ENCODE measurements at places on chromosomes 16 and 17. TPM values are rescaled to one million over a fixed set of nuclear protein-coding genes. Genes with fewer than 3 reads are reported as not detected.

DNA sequence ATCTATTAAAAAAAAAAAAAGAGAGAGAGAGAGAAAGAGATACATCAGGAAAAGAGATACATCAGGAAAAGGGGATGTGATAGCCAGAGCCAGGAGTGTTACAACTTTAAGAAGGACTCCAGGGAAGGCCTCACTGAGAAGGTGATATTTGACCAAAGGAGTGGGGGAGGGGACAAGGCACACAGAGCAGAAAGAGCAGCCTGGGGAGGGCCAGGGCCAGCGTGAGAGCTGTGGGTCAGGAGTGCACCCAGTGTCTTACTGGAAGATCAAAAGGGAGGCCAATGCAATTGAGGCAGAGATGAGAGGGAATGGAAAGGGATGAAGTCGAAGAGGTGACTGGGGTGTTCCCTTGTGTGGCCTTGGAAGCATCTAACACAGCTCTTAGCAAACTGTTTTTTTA lies 7.7 kb downstream of the ASPHD1 start:
- no peak for DNase-seq

GRCh38 chr17:31609996-31610910 lies 218.8 kb downstream of the RAB11FIP4 start:
- DNase-seq: no peak

DNA sequence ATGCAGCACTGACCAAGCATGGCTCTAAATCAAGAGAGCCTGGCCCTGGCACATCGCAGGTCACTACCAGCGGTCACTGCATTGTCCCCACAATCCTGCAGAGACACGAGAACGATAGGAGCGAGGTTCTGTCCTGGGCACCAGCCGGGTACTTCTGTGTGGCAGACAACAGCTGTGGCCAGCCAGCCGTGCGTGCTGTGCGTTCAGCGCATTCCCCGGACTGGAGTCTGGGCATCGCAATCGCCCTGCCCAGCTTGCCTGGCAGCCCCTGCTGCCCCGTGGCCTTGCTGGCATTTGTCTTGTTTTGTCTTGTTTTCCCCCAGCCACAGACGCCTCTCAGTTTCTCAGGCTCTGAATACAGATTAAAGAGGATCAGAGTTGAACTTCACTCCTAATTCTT lies 33.9 kb downstream of the COTL1 start:
- DNase-seq: no peak

Gene GEMIN4
- 64.6 TPM for total RNA-seq

- DNase-seq: no peak
Measured at GRCh38 chr17:73643001-73643851, 1.0 kb downstream of the SDK2 start.

DNA sequence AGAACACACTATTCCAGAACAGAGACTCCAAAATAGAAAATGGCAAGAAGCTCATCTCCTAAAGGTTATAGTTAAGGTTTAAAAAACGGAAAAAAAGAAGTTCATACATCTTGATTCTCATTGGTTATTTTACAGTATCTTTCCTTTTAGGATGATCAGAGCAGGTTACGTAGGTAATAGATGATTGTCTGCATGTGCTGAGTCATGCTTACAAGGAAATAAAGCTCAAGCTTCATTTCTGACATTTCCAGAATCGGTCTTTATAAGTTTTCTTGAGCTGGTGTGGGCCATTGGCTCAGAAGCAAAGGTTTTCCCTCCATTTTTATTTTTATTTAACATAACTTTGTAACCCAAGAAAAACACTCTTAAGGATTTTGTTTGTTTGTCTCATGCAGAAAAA lies 1030.3 kb upstream of the CDH8 start:
- no peak for DNase-seq

DNA sequence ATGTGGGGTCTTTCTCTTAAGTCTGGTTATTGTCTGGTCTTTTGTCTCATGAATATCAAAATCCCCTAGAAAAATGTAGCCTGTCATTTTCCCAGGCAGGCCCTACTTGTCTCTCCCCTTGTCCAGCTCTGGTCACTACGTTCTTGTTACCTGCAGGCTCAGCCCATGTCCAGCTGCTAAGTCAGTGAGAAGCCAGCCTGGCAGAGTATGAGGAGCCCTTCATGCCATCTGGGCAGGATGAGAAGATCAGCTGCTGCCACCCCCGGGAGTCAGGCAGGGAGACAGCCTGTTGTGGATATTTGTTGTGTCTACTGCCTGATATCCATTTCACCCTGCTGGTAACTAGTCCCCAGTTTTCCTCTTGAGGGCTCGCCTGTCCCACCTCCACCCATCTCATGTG lies 88.9 kb downstream of the ASIC2 start:
- DNase-seq: no peak

DNA sequence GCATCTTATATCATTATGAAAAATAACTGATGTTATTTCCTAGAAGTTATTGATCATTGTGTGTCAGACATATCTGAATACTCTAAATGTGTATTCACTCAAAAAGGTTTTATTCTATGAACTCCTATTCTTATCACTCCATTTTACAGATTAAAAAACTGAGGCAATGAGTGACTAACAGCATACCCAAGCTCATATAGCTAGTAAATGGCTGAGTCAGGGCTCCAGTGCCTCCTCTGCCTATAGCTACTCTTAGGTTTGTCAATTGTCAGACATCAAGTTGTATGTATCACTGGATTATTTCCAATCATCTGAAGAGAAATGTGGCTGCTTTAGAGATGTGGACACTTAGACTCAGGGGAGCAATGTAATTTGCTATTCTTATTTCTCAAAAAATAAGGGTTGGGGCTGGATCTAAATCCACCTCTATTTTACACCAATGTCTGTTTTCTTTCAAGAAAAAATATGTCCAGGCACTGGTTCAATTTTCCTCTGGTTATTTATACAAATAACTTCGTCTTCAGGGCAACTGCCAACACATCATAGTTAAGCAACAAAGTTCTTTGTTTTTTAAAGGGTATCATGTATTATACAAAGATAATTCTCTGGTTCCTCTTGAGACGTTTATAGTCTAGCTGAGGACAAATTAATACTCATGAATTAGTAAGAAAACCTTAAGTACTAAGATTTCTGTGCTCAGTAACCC lies 328.9 kb upstream of the MAF start:
- no peak for DNase-seq

Gene SDK2
- 0.44 TPM for total RNA-seq

GRCh38 chr17:75692976-75693375 lies 25.8 kb downstream of the SAP30BP start:
- no peak for DNase-seq

- no peak for DNase-seq
Measured at GRCh38 chr17:39325528-39326240, 75.7 kb downstream of the FBXL20 start.

DNA sequence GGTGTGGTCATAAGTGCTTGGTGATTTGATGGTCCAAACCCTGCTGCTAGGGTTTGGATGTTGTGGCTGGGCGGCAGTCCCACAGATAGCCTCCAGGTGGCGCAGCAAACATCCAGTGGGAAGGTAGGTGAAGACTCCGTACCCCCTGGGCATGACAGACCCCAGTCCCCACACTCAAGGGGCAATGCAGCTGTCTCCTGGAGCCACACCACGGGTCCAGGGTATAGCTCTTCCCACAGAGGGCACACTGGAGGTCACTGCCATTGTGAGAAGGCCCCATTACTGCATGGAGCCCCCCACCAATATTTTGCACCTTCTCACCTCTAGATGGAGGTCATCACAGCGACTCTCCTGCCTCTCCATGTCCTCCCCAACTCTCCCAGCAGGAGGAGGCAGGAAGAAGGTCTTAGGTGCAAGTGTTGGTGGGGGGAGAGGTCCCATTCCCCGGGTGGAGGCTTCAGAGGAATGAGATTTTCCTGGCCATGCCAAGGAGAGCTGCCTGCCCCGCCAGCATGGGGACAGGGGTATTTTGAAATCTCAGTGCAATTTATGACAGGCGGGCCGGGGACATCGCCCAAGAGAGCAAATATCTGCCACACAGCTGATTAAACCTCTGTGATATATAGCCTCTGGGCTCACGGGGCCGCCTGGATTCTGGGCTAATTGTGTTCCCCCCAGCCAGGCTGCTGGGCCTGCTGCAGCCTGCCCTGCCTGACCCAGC lies 17.1 kb upstream of the C17orf113 start:
- peak; percentile 53 for DNase-seq

Gene ARL17B
- total RNA-seq: 16.3 TPM

- DNase-seq: no peak
Measured at GRCh38 chr16:3004781-3005284, 7.9 kb upstream of the CLDN9 start.

Gene CACNG5
- not detected for total RNA-seq

- no peak for DNase-seq
Measured at GRCh38 chr17:3990386-3991127, 26.3 kb upstream of the ATP2A3 start.

Gene KCNJ12
- total RNA-seq: not detected

DNA sequence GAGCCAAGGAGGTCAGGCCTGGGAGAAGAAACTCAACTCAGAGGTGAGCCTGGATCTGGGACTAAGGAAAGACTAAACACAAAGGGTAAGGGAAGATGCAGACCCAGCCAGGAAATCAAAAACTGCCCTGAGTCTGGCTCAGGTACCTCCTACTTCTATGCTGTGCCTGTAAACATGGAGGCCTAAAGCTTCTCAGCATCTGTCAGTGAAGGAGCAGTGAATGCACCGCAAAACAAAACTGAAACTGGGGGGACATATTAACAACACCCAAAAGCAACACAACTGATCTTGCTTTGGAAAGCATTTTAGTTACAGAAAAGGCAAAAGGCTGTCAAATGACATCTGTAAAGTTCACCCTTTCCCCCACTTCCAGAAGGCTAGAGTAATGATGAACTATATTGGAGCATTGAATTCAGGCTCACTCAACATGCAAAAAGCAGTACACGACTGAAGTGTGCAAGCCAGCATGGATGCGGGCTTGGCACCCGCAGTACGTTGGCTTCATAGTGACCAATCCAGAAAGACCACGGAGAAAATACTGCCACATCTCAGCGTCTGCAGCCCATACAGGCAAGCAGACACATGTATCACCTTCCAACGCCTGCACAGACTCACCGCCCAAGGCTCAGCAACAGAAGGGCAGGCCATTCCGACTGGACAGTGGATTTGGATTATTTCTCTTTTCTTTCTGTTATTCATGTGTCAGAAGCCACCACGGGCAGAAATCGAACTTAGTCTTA lies 3.8 kb downstream of the TBC1D16 start:
- DNase-seq: no peak

GRCh38 chr17:49407981-49408501 lies 6.6 kb downstream of the PHB1 start:
- DNase-seq: peak; percentile 77

DNA sequence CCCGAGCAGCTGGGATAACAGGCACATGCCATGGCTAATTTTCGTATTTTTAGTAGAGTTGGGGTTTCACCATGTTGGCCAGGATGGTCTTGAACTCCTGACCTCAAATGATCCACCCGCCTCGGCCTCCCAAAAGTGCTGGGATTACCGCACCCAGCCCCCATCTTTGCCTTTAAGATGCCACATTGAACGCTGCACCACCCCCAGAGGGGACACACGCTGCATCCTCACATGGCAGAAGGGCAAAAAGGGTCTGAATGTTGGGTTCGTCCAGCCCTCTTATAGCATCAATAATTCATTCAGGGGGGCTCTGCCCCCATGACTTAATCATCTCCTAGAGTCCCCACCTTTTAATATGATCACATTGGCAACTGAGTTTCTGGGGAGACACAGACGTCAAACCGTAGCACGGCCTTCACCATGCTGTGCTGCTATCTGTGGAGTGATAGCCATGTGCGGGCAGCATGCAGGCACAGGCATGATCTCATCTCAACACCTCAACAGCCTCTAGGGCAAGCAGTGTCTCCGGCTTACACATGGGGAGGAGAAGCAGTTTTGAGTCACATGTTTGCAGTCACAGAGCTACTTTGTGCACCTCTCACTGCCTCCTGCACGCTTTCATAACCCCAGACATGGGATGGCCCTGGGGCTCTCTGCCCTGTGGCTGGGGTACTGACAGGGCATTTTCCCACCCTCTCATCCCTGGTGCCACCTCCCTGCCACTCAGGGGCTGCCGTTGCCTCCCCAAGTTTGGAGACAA lies 30.0 kb downstream of the IL21R start:
- no peak for DNase-seq

Gene ZNF768
- 13.7 TPM for total RNA-seq

Gene DNASE1L2
- 2.2 TPM for total RNA-seq

- DNase-seq: no peak
Measured at GRCh38 chr16:57252148-57252721, 7.2 kb downstream of the ARL2BP start.

DNA sequence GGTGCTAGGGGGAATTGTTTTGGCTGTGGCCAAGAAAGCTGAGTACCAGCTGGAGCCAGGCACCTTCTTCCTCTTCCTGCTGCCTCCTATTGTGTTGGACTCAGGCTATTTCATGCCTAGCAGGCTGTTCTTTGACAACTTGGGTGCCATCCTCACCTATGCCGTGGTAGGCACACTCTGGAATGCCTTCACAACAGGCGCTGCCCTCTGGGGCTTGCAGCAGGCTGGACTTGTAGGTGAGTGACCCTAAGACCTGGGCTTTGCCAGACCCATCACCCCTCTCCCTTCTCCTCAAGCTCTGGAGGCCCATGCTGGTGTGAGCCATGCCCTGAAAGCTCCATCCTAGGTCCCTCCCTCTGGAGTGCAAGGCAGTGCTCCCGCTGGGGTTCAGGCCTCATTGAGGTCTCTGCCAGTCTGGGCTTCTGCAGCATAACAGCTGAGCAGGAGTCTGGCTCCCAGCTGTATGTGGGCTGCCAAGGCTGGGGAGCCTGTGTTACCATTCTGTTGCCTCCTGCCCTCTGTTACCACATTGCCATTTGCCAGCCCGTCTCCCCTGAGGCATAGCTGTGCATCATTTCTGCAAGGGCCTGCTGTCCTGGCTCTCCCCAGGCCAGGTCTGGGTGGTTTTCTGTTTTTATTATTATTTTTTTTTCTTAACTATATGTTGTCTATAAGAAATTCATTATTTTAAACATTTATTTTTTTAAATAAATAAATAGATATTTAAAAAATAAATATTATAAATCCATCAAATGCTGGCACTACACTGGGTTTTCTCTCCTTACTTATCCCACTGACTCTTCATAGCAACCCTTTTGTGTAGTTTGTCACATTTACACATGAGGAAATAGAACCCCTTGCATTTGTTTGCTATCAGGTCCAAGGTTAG lies 4.1 kb downstream of the SLC9A5 start:
- DNase-seq: no peak

- no peak for DNase-seq
Measured at GRCh38 chr16:88628512-88628974, 9.8 kb upstream of the IL17C start.

- DNase-seq: no peak
Measured at GRCh38 chr16:9903-10665, 43.3 kb downstream of the POLR3K start.

DNA sequence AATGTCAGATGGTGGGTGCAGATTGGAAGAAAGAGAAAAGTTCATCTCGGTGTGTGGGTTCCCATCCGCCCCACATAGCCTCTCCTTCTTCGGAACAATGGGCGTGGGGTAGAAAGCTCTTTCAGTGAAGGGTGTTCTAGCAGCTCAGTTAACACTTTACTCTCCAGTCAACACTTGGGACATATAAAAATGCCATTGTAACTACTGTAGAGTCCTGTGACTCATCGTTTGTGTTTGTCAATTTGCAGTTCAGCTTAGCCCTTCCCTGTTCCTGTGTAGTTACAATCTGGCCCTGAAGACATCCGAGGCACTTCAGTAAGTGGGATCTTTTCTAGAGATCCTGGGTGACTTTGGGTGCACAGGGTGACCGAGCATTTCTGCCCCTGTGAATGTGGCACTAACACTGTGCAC lies 11.5 kb upstream of the CLEC18C start:
- DNase-seq: no peak

- no peak for DNase-seq
Measured at GRCh38 chr16:89155184-89155679, 16.3 kb upstream of the CDH15 start.

Gene LITAFD
- not detected for total RNA-seq

Measured in activated T-helper 1 cell treated with anti-CD3 and anti-CD28 coated beads, Interleukin-12 subunit alpha, Interleukin-12 subunit beta, Interleukin-2, Interleukin-4 antibody, amounts not matched to agents 30 ng/mL and 10 ng/mL and 1 ng/mL, durations not matched to agents 14 hours and 24 hours and 36 hours (primary cell).